ENCODE measurements at places on chromosomes 6 and 20.
A peak's percentile ranks its signal among the peaks of the same experiment; 100 is the strongest.

DNA sequence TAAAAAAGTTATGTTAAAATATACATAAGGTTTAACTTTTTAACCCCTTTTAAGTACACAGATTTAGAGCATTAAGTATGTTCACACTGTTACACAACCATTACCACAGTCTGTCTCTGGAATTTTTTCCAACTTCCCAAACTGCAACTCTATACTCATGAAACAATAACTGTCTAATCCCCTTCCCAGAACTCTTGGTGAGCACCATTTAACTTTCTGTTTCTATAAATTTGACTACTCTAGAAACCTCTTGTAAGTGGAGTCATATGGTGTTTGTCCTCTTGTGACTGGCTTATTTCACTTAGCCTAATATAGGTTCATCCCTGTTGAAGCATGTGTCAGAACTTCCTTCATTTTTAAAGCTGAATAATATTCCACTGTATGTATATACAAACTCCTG is 98.1 kb downstream of the MAP3K7 start:
- no peak for DNase-seq

DNA sequence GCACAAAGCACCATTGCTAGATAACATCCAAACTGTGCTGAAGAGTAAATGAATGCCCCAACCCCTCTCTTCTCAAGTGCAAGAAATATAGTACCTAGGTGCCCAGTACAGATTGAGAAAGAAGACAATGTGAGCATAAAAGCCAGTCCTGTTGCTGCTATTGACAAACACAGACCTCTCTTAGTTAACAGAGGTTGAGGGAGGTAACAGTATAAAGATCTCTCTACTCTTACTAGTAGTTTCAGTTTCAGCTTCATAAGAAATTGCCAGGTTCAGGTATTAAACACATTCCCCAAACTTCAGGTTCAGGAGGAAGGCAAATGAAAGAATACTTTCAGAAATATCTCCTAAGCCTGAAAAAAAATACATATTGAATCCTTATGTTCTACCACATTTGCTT is 31.4 kb downstream of the TBC1D32 start:
- DNase-seq = no peak

DNA sequence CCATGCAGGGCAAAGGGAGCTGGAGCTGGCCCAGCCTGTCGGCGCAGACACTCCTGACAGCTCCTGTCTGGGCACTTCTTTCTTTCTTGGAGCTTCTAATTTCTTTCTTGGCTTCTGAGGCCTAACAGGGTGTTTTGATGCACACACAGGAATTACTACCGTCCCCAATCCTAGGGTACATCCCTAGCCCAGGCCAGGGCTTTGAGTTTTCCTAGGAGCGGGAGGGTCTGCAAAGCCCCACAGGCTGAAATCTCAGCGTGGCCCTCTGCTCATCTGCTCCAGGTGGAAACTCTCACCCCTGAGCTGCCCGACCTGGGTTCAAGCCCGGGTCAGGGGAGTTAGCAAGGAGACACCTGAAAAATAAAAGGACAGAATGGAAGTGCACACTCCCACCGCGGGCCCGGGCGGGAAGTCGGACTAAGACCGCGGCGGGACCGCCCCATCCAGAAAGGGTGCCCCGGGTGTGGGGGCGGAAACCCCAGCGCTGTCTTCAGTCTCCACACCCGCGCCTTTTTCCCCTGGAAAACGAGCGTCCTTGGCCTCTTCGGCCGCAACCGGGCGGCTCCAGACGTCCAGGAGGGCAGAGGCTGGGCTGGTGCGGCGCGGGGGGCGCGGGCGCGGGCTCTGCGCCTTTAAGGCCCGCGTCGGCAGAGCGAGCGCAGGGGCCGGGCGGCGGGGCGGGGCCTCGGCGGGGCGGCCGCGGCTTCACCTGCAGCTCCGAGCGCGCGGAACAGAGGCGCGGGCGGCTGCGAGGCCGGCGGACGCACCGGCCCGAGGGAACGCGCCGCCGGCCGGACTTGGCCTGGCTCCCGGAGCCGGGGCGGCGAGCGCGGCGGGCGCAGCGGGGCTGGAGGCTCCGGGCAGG is at the start of gene CDH4:
TSS of gene CDH4 (plus strand) at position 733 of the 865 bp plus-strand sequence.
- peak; percentile 20 for DNase-seq

DNA sequence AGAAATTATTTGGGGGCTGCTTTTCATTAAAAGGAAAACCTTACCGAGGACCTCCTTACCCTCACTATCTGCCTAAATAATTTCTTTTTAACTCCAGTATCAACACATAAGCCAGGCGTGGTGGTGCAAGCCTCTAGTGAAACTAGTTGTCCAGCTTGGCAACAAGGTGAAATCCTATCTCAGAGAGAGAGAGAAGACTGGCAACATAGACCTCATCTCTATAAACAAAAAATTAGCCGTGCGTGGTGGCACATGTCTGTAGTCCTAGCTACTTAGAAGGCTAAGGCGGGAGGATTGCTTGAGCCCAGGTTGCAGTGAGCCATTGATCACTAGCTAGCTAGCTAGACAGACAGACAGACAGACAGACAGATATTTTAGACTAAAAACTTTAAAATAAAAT is 92.5 kb downstream of the ARMC2 start:
- no peak for DNase-seq

GRCh38 chr6:151963001-151963400 is 155.5 kb downstream of the ESR1 start:
- no peak for DNase-seq

DNA sequence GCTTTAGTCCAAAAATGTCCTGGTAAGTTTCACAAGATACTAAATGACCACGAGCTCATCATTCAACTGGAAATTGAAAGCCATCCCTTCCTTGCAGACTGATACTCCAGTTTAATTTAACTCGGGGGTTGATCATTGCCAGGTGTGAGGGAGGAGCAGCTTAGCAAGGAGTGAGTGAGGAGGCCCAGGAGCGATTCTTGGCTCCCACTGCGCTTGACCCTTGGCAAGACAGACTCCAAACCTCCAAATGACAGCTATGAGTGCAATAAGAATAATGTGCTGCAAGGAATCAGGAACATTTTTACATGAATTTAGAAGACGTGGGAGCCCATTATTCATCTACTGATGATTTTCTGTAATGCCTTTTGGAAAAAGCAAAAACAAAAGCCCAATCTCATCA is 64.9 kb downstream of the LAMA4 start:
- no peak for DNase-seq

DNA sequence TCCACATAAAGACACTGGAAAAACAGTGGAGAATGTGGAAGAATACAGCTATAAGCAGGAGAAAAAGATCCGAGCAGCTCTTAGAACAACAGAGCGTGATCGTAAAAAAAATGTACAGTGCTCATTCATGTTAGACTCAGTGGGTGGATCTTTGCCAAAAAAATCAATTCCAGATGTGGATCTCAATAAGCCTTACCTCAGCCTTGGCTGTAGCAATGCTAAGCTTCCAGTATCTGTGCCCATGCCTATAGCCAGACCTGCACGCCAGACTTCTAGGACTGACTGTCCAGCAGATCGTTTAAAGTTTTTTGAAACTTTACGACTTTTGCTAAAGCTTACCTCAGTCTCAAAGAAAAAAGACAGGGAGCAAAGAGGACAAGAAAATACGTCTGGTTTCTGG is 57.1 kb downstream of the MAP3K4 start:
- DNase-seq = no peak

GRCh38 chr20:50304501-50304856 is 113.8 kb downstream of the CEBPB start:
- peak; percentile 38 for DNase-seq

DNA sequence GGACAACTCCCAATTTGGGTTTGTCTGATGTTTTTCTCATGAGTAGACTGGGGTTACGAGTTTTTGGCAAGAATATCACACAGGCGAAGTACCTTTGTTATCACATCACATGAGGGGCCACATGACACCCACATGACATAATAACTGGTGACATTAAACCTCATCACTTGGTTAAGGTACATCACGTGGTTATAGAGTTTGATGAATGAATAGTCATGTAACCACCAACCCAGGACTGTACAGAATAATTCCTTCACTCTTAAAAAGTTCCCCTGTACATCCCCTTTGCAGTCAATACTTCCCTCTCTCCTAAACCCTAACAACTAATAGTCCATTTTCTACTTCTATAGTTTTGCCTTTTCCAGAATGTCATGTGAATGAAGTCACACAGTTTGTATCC is 83.4 kb downstream of the REV3L start:
- DNase-seq = no peak

GRCh38 chr20:32006841-32007786 is 3.1 kb upstream of the CCM2L start:
- DNase-seq = no peak

GRCh38 chr6:46501136-46502089 is 10.2 kb upstream of the RCAN2 start:
- peak; percentile 13 for DNase-seq

- peak; percentile 74 for DNase-seq
Observed at GRCh38 chr6:14883921-14884320, 361.9 kb upstream of the JARID2 start.

- no peak for DNase-seq
Observed at GRCh38 chr6:135858931-135859330, 7.4 kb downstream of the PDE7B start.

DNA sequence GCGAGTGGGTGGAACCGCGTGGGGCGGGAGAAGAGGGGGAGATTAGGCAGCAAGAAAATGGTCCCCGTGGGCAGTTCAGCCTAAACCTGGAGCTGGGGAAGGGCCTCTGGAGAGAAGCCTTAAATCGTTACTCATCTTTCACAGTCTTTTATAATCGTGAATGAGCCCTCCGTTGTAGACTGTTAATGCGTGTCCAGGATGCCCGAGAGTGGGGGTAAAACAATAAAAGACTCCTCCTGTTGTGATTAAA is 11.0 kb upstream of the ELOVL5 start:
- DNase-seq = no peak

GRCh38 chr20:24963672-24964505 is 14.8 kb downstream of the CST7 start:
- DNase-seq = no peak

DNA sequence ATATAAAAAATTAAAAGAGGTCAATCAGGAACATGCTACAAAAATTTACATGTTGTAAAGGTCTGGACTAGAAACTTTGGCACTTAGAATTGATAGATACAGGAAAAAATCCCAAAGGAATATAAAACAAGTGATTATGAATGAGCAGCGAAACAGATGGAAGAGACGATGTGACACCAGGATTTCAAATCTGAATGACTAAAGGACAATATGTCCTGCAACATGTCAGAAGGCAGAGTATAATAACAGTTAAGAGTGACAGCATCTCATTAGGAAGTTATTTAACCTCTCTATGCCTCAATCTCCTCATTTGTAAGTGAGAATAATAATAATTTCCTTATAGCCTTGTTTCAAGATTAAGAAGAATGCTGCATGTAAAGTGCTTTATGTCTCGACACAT is 50.3 kb downstream of the FRK start:
- no peak for DNase-seq

GRCh38 chr6:124055963-124056362 is 252.3 kb downstream of the NKAIN2 start:
- DNase-seq = no peak

DNA sequence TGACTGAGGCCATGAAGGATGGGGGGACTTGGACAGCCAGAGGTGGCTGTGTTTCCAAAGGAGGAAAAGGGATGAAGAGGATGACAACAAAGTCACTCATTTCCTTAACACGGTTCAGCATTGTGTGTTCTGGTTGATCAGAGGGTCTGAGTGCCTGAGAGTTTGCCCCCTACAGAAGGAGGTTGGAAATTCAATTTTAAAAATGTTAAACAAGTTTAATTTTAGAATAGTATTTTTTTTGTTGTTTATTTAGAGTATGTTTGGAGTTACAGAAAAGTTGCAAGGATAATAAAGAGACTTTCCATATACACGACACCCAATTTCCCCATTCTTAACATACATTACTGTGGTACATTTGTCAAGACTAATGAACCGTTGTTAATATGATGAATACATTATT is 10.3 kb upstream of the VAPB start:
- no peak for DNase-seq

- DNase-seq = no peak
Observed at GRCh38 chr6:17908831-17909230, 78.6 kb downstream of the KIF13A start.

GRCh38 chr20:59802471-59803221 is 130.8 kb downstream of the SYCP2 start:
- DNase-seq = no peak

- no peak for DNase-seq
Observed at GRCh38 chr6:68126089-68126749, 508.9 kb upstream of the ADGRB3 start.
